Stimulated activated memory B cell treated with anti-CD40 and anti-IgM and Interleukin-4, amounts not matched to agents 10 μg/mL and 1 μg/mL and 100 μg/mL, for 72 hours (primary cell): ENCODE measurements at places on chromosomes 11 and 22.

- ATAC-seq: no peak
These were observed 5.1 kb downstream of the RFPL1 start for GRCh38 chr22:29443452-29443851.

DNA sequence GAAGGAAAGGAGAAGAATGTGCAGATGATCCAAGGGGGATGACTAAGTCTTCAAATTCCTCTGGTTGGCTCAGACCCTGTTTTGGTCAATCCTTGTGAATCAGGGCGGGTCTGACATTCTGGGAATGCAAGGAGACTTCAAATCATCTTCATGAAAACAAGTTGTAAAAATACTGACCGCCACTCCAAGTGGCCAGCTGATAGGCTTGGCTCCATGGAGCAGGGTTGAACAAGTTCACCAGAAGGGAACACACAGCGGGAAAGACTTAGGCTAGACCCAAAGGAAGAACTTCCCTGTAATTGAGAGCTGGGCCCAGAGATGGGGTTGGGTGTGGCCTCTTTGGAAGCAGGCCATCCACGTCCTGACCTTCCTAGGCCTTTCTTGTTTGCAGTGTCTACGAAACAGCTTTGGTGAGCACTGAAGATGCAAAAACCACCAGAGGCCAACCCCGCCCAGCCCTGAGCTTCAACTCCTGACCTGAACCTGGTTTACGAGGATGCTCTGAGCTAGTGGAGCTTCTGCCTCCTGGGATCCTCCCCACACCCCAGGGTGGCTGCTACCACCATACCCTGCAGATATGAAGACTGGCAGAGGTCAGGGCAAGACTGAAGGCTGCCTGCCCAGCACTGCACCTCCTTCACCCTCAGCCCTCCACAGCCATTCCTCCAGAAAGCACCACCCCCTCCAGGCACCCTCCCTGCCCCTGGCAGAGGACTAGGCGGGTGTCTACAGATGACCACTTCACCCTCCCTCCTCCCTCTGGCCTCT, 26.1 kb downstream of the GDPD5 start:
- peak; percentile 6 for ATAC-seq

DNA sequence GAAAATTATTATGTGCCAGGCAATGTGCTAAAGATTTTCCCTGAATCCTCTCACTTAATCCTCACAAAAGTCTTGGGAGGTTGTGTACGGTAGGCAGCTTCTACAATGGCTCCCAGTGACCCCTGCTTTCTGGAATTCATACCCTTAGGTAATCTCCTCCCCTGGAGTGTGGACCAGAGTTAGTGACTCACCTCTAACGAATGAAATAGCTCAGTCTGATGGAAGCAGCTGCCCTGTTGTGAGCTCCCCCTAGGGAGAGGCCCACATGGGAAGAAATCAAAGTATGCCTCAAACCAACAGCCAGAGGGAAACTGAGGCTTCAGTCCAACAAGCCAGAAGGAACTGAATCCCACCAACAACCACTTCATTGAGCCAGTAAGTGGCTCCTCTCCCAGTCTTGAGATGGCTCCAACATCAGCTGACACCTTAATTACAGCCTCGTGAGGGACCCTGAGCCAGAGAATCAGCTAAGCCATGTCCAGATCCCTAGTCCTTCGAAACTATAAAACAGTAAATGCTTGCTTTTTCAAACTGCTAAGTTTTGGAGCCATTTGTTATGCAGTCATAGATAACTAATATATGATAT, 98.9 kb upstream of the ISX start:
- no peak for ATAC-seq

GRCh38 chr11:125093502-125093901, 17.9 kb downstream of the TMEM218 start:
- no peak for ATAC-seq

DNA sequence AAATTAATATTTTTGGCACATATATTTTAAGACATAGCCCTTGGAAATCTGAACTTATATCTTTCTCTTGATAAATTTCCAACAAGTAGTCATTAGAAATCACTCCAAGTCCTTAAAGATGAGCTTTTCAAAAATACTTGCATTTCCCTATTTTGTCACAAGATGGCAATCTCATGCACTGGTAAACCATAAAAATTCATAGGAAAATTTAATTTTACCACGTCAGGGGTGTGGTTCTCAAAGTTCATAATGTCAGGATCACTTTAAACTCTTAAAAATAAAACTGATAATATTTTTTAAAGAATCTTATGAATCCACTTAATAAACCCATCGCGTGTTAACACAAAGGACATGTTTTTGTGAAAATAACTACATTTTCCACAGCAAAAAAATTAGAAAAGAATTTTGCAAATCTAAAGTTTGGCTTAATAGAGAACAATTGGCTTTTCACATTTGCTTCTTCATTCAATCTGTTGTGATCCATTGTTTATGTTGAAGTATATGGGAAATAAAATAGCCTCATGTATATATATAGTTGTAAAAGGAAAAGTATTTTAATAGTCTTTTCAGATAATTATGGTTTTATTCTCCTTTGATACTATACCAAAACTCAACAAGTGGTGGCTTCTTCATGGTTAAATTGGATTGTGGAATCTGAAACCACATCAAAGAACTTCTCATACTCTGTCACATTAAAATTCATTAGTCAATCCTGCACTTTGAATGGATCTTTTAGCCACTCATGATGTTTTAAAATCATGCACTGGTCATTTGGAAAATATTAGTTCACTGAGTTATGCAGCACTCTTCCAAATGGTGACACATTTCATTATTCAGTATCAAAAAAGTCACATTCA, 169.1 kb downstream of the CADM1 start:
- no peak for ATAC-seq

GRCh38 chr22:27212617-27213177, 555.3 kb downstream of the MIAT start:
- ATAC-seq: peak; percentile 65

GRCh38 chr11:65317025-65317786, 2.5 kb downstream of the CDC42EP2 start:
- no peak for ATAC-seq

GRCh38 chr22:29144786-29145160, 60.9 kb upstream of the EMID1 start:
- no peak for ATAC-seq

- ATAC-seq: no peak
These were observed 292.3 kb upstream of the CNTN5 start for GRCh38 chr11:98728421-98728820.

GRCh38 chr22:50074551-50075530, 10.4 kb downstream of the MLC1 start:
- ATAC-seq: no peak

GRCh38 chr22:29715705-29716104, 4.1 kb upstream of the CABP7 start:
- ATAC-seq: no peak

DNA sequence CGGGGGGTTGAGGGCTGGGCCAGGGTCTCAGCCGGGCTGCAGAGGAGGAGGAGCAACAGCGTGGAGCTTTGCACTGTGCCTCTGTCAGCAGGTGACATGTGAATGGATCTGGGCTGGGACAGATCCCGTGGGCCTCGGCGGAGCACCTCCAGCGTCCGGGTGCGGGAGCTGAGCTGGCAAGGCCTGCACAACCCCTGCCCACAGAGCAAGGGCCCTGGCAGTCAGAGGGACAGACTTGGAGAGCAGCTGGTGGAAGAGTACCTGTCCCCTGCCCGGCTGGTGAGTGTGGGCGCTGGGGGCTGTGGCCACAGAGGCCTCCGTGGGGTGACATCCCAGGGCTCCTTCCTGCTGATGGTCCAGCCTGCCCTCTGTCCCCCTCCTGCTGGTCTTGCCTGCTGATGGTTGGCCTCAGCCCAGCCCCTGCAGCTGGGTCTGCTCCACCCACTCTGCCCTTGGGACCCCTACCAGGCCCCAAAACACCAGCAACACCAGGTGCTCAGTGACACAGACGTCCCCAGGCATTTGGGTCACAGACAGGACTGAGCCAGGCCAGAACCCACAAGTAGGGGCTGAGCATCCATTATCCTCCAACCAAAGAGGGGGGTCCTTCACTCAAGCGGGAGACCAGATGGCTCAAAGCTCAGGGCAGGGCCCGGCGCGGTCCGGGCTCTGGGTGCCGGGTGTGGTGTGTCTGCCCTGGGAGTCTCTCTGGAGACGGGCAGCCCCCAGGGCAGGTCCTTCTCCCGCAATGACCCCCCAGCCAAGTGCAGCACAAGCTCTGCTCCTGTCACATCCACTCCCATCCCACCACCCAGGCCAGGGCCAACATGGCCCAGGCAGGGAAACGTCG, 3.5 kb downstream of the LRRC56 start:
- ATAC-seq: no peak

DNA sequence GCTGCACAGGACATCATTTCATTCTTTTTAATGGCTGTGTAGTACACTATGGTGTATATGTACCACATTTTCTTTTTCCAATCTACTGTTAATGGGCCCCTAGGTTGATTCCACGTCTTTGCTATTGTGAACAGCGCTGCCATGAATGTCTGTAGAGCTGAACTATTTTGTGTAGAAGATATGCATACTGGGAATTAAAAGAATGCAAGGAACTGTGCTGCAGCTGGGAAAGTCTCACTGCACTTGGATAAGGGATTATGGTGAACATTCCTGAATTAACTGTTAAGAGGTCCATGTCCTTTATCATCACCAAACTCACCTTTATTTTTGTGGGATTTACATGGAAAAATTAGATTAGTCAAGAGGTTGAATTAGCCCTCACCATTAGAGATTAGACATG, 224.7 kb downstream of the SNX19 start:
- no peak for ATAC-seq

DNA sequence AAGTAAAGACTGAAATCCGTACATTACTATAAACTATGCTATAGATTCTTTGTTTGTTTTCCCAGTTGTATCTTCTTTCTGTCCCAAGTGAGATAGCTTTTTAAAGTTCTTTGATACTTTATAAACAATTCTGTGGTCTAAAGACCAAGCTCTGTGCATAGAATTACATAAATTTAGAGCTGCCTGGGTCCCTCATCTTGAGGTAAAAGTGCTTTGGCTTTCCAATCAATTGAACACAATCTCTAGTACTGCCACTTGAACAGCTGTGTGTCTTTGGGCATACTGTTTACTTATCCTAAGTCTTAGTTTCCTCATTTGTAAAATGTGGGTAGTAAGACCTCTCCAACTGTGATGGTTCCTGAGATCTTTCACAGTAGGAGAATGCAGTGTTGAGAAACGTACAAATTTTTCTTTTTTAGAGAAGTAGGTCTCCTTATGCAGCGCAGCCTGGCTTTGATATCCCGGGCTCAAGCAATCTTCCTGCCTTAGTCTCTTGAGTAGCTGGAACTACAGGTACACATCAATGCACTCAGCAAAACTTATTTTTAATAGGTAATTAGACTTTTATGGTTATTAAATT, 2.5 kb upstream of the EED start:
- no peak for ATAC-seq

- ATAC-seq: no peak
These were observed 33.8 kb downstream of the CAPN1 start for GRCh38 chr11:65215441-65216076.
